Sigmoid colon (tissue), 7 donors: ENCODE measurements at places on chromosomes 16 and 17.

GRCh38 chr16:56257666-56258342 lies 66.5 kb downstream of the GNAO1 start:
- peak; percentile 72 for DNase-seq

- no peak for DNase-seq
Measured at GRCh38 chr16:54519161-54519695, 232.6 kb upstream of the IRX3 start.

DNA sequence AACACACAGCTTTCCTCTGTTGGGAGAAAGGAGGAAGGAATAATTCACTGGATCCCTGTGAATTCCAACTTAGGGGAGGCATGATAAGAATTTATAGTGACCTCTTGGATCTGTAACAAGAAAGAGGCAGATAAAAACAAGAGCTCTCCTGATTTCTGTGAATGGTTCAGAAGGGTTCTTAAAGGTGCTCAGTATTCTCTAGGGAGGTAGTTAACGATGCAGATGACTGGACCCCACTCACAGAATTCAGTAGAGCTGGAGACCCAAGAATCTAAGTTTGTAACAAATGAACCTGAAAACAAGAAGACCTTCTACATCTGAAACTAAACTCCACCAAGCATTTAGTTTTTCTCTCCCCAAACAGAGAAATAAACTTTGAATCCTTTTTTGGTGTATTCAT lies 8.6 kb downstream of the ZNRF1 start:
- DNase-seq: no peak

DNA sequence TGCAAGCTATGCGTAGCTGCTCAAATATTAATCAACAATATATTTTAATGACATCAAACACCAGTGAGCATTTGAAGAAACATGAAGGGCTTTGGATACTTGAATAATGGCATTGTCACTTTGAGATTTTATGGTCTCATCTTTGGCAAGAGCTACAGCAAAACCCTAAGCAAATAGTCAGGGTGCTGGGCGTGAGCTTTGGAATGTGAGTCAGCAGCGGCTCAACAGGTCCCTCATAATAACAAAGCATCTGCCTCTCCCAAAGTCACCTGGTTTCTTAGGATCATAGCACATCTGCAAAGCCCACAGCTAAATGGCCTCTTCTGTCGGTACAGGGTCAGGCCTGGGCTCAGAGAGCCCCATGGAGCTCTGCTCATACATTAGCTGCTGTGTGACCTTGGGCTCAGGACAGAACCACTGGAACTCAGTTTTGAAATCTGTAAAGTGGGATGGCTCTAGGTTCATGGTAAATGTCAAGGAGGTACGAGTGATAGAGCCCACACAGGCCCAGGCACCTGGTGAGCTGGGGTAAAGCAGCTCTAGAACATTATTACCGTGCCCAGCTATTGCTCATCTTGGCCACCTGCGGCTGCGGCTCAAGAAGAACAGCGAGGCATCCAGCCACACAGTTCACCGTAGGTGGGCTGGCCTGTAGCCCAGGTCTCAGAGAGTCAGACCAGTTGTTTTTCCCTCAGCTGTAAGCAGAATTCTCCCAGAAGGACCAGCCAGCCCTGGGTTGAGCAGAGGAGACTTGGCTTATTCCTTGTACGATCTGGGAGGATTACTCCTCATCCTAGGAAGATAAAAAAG lies 544.5 kb upstream of the CDH11 start:
- DNase-seq: no peak

- no peak for DNase-seq
Measured at GRCh38 chr16:13155780-13156179, 254.4 kb downstream of the SHISA9 start.

DNA sequence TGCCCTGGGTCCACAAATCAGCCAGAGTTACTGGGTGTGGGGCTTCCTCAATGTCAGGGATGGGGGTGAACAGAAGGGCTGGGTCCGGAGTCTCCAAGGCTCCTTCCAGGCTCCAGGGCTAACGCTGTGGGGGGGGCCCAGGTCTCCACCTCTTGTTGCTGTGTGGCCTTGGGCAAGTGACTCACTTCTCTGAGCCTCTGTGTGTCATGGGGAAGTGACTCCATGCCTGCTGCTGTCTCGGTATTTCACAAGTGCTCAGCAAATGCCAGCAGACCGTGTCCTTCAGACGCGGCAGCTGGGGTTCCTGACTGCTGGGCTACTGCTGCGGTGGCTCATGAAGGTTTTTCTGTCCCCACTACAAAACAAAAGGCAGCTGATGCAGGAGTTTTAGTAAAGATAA lies 26.6 kb downstream of the JPH3 start:
- DNase-seq: no peak

DNA sequence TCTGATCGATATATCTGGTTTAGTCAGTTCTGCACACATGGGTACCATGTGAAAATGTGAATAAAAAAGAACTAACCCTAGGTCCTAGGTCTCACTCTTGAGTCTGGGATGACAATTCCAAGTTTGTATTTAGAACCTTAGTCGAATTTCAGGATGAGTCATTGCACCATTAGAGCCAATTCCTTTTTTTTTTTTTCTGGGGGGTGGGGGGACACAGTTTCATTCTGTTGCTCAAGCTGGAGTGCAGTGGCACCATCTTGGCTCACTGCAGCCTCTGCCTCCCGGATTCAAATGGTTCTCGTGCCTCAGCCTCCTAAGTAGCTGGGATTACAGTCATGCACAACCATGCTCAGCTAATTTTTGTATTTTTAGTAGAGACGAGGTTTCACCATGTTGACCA lies 41.6 kb downstream of the SPAG9 start:
- no peak for DNase-seq

- DNase-seq: no peak
Measured at GRCh38 chr16:10776280-10776679, 32.6 kb downstream of the NUBP1 start.

DNA sequence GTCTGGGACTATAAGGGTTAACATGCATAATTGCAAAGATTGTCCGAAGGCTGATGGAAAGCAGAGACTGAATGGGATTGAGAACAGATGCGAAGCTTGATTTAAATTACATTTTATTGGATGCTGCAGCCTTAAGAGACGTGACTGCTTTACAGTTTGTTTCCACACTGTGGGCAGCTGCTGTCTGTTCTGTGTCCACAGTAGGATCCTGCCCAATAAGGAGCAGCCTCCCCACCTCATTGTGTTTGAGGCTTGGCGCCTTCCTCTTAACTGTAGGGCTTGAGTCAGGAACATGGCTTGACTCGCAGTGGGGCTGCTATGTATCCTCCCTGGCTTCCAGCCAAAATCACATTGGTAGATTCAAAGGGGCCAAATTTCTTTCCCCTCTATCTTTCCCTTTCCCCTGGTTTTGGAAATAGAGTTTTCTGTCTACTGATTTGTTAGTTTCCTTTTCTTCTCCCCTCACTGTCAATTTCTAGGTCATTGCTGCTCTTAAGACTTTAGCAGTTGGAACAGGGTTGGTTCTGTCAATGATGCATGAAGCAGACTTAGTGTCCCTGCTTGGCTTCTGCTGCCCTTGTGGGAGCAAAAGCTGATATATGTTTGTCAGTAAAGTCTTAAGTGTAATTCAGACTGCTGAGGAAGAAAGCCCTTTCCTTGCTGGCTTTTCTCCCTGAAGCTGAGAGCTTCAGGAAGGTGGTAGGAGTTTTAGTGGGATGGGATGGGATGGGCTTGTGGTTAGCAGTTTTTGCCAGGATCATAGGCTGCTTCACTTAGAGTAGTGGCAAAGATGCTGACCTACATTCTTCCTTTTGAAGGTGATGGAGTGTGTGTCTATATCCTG lies 5.0 kb upstream of the RARA start:
- peak; percentile 95 for DNase-seq

- DNase-seq: peak; percentile 40
Measured at GRCh38 chr17:44941712-44942331, 5.8 kb downstream of the KIF18B start.

DNA sequence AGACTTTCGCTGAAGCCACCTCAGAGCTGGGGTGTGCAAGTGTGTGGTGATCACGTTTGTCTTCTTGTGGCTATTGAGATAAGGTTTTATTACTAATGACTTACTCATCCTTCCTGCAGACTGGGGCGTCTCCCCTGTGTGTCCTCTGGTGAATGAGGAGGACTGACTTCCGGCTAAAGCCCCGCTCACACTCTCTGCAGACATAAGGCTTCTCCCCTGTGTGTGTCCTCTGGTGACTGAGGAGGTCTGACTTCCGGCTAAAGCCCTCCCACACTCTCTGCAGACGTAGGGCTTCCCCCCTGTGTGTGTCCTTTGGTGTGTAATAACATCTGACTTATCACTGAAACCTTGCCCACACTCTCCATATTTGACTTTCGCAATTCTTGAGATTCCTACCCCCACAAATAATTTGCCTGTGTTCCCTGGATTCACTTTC lies 19.4 kb downstream of the PRDM7 start:
- no peak for DNase-seq

DNA sequence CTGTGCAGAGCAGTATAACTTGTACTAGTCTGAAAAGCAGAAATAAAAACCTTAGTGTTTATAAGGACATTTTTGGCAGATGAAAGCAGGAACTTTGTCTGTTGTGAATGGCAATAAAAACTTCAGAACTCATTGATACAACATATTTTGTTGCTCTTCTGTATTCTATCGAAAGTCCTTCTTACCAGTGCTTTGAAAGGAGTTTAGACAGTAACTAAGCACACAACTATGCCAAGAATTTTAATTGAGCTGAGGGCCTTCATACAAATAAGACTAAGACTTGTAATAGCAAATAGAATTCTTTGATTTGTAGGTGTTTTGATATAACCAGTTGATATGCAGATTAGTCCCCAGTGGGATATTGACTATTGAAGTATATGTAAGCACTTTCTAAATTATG lies 308.4 kb downstream of the ZFHX3 start:
- DNase-seq: no peak

DNA sequence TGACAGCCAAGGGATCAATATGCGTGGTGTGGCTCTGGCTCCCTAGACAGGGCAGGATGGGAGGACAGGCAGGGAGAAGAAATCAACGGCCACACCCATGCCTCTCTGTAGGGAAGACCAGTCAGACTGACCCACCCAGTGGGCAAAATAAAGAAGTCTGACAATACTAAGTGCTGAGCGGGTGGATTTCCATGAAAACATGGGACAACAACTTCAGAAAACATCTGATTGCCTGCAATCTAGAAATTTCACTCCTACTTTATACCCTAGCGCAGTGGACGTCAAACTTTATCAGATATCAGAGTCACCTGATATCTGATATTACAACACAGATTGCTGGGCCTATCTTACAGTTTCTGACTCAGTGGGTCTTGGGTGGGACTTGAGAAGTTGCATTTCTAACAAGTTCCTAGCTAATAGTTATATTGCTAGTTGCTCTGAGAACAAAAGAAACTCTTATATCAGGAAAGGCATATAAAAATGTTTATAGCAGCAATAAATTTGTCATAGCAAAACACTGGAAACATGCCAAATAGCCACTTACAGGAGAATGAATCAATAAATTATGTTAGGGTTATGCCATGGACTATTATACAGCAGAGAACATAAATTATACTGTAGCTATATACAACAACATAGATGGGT lies 38.4 kb downstream of the C17orf67 start:
- DNase-seq: no peak

DNA sequence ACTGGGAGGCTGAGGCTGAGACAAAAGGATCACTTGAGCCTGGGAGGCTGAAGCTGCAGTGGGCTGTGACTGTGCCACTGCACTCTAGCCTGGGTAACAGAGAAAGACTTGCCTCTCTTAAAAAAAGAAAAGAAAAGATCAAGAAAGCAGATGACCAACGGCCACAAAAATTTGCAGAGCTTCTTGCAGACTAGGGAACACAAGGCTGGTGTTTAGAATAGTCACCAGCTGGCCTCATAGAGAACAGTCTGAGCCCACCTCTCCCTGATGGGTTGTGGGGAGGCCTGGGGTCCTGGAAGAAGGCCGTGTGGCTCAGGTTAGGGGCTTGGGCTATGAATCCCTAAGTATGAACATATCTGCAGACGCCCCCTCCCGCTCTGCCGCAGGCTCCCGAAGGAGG lies 73.7 kb upstream of the MED9 start:
- DNase-seq: no peak

- DNase-seq: no peak
Measured at GRCh38 chr17:64573214-64573613, 66.4 kb downstream of the CEP95 start.

- no peak for DNase-seq
Measured at GRCh38 chr17:16377941-16378341, 3.0 kb upstream of the UBB start.

DNA sequence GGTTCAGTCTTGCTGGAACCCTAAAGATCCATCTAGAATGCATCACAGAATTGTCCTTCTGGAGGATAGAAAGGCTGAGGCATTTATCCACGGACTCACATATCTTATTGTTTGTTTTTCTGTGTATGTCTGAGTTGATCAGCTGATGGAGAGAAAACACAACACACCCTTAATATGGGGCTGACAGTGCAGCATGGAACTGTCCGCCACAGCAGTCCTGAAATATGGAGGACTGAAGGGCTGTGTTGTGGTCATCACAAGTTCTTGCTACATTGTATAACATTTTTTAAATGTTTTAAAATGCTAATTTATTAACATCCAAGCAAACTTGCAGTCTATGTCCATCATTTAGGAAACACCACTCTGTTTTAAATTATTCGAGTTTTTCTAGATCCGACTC lies 448.9 kb upstream of the ERCC4 start:
- no peak for DNase-seq

DNA sequence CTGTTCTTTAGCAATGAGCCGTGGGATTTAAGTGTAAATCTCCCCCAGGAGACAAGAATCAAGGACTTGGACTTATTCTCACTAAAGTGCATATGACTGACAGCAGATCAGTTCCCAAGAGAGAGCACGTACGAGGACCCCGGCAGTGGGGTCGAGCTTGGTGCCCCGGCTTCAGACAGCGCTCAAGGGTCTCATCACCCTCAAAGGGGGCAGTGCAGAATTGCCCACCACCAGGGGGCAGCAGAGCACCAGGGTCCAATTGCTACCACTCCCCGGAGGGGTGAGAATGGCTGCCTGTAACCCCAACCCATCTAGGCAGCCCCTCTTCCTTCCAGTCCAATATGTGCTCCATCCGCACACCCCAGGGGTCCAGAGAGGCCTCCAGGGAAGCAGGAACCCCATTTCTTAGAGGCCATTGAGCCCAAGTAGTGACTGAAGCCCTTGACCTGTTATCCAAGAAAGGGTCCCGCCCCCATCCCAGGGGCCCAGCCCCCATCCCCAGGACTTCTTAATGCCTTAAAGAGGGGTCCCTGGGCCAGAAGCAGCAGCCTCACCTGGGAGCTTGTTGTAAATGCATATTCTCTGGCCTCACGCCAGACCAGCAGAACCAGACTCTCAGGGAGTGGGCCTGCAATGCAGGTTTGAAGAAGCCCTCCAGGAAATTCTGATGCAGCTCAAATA lies 86.1 kb downstream of the ZDHHC7 start:
- peak; percentile 68 for DNase-seq

DNA sequence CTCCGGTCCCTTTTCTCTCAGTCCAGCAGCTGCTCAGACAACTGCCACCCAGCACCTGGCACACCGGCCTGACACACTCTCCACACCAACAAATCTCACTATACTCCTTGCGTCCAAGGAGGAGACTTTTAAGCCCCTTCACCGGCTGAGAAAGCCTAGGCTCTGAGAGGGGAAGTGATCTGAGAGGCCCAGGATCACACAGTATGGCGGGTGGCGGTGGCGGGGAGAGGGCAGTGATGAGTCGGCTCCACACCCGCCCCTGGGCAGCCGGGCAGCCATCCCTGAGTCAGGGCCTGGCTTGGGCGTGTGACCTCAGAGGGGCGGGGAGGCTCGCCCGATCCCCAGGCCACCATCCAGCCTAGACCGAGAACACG lies 569 bp downstream of the FLII start:
- peak; percentile 88 for DNase-seq

GRCh38 chr16:2981899-2982250 lies 1.6 kb upstream of the PKMYT1 start:
- no peak for DNase-seq

GRCh38 chr16:30787613-30788378 lies 791 bp upstream of the ZNF629 start:
- DNase-seq: no peak

GRCh38 chr16:19833581-19833980 lies 51.1 kb downstream of the GPRC5B start:
- no peak for DNase-seq
